Stimulated activated CD8-positive, alpha-beta memory T cell treated with anti-CD3 and anti-CD28 coated beads, Interleukin-4, amount 100 ng/mL, for 1 hour (primary cell): ENCODE measurements at places on chromosomes 6 and 20.
A peak's percentile ranks its signal among the peaks of the same experiment; 100 is the strongest.

DNA sequence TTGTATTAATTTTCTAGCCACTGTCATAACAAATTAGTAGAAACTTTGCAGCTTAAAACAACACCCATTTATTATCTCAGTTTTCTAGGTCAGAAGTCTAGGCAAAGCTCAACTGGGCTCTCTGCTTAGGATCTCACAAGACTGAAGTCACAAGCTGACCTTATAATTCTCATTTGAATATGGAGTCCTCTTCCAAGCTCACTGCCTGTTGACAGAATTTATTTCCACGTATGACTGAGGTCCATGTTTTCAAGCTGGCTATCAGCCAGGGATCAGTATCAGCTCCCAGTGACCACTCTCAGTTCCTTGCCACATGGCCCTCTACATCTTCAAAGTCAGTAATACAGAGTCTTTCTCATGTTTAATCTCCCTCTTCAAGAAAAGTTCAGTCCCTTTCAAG is 11.7 kb upstream of the HLA-DQB2 start:
- DNase-seq = no peak

DNA sequence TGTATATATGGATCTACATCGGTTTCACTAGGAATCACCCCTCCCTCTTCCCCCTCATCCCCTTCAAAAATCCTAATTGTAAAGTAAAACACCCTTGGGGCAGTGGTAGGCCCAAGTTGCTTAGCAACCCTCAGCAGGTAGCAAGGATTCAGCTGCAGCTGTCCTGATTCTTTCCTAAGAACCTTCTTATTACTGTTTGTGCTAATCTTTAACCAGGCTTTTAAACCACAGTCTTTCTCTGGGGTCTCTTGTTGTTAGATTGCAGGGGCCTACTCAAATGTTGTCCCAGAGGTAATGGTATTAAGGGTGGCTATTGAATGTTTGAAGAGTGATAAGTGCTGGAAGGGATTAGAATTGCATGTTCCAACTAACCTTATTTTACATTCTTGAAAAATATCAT is 46.4 kb downstream of the PRL start:
- no peak for DNase-seq

GRCh38 chr6:31203345-31203979 is 33.0 kb upstream of the POU5F1 start:
- DNase-seq = no peak

- DNase-seq = no peak
Observed at GRCh38 chr20:20412750-20413149, 44.8 kb downstream of the INSM1 start.

DNA sequence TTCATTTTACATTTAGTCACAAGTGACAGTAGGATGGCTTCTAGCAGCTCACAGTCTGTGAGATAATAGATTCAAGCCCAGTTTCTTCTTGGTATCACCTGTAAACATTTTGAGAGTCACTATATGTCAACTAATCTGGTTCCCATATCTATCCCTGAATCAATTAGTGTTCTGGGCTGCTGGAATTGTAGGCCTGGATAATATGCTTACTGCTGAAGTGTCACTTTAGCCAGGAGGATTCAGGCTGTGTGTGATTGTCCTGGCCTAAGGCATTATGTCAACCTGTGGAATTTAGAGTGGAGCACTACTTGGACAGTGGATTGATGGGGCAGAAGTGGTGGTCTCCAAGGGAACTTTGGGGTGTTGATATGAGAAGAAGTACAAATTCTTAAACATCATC is 1071.8 kb upstream of the CITED2 start:
- no peak for DNase-seq

DNA sequence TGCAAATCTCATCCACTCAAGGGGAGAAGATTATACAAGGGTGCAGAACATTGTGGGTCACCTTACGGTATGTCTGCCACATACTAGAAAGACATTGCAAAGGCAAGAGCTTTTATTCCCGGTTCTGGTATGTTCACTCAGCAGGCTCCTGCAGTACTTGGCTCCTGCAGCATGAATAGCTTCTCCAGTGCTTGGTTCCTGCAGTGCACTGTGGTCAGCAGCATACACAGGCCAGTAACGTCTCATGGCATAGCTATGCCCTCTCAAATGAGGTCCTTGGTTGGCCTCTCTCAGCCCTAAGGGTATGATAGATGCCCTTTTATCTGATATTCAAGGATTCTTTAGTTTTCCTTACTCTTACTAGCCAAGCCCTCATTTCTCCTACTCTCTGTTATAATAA is 12.6 kb downstream of the TCP11 start:
- no peak for DNase-seq

DNA sequence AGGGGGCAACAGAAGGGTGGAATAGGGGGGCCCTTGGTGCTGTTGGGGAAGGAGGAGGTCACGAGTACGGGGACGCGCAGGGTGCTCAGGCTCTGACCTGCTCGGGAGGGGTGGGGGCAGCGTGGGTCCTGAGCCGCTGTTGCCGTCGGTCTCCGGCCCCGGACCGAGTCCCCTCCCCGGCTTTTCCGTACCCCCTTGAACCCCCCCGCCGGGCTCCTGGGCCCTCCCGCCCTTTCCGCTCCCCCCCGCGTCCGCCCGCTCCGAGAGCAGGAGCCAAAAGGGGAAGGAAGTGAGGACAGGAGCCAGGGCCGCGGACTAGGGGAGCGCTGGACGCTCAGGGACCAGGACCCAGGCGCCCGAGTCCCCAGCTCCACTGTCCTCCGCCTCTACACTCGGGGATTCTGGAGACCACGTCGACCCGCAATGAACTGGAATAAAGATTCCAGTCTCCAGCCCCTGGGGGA is at the start of gene RGL2:
RGL2 (minus strand) TSS at position 170 of the 464 bp plus-strand sequence. CDS start 332 bp downstream, outside the sequence.
- DNase-seq = no peak

GRCh38 chr6:13495112-13495776 is 7.8 kb upstream of the GFOD1 start:
- no peak for DNase-seq

DNA sequence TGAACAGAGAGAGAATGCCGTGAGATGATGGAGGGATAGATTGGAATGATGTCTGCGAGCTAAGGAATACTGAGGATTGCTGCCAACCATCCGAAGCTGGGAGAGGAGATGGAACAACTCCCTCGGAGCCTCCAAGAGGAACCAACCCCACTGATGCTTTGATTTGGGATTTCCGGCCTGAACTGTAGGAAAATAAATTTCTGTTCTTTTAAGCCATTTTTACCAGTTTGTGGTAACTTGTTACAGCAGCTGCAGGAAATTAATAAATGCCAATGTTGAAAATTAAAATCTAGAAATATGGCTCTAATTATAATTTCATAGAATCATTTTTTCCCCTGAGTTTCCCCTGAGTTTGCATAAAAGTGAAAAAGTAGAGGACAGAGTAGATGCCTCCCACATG is 14.1 kb downstream of the LRRN4 start:
- no peak for DNase-seq

DNA sequence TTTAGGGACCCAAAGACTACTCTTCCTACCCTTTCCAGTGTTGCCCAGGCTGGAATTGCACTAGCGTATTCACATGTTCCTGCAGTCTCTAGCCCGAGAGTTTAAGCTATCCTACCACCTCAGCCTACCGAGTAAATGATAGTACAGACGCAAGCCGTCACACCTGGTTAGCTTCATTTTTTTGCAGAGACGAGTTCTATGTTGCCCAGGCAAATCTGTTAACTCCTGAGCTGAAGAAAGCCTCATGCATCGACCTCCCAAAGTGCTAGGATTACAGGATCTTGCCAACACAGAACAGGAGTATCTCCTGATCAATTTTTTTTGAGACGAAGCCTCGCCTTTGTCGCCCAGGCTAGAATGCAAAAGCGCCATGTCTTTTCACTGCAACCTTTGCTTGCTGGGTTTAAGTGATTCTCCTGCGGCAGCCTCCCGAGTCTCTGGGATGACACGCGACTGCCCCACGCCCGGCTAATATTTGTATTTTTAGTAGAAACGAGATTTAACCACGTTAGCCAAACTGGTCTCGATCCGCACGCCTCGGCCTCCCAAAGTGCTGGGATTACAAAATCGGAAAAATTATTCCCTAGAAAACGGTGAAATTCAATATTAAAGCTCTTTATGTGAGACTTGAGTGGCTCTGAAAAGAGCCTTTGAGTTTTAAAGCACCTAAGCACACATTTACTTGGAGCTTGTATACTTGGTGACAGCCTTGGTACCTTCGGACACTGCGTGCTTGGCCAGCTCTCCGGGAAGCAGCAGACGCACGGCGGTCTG is 128.5 kb downstream of the HFE start:
- DNase-seq = no peak

DNA sequence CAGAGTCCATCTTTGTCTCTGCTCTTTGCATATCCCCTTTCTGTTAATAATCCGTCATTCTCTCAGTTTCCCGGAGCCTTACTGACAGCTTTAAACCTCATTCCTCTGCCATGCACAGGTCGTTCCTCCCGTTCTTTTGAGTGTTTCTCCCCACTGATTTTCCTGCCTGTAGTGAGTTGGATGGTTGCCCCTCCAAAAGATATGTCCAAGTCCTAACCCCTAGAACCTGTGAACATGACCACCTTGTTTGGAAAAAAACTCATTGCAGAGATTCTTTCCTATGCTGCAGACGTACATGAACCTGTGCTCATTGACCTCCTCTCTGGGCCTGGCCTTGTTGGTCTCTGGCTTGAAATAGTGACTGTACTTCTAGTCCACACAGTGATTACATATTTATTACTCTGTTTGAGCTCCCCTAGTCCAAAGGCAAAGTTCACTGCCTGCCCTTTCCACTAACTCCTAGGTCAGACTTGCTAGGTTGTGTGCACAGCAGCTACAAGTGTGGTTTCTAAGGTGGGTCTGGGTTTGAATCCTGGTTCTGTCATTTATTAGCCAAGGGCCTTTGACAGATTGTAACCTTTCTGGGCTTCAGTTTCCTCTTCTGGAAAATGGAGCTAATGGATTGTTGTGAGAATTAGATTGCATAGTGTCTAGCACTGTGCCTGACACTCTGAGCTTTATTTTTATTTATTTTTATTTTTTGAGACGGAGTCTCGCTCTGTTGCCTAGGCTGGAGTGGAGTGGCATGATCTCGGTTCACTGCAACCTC is 29.3 kb downstream of the PPARD start:
- DNase-seq = no peak

DNA sequence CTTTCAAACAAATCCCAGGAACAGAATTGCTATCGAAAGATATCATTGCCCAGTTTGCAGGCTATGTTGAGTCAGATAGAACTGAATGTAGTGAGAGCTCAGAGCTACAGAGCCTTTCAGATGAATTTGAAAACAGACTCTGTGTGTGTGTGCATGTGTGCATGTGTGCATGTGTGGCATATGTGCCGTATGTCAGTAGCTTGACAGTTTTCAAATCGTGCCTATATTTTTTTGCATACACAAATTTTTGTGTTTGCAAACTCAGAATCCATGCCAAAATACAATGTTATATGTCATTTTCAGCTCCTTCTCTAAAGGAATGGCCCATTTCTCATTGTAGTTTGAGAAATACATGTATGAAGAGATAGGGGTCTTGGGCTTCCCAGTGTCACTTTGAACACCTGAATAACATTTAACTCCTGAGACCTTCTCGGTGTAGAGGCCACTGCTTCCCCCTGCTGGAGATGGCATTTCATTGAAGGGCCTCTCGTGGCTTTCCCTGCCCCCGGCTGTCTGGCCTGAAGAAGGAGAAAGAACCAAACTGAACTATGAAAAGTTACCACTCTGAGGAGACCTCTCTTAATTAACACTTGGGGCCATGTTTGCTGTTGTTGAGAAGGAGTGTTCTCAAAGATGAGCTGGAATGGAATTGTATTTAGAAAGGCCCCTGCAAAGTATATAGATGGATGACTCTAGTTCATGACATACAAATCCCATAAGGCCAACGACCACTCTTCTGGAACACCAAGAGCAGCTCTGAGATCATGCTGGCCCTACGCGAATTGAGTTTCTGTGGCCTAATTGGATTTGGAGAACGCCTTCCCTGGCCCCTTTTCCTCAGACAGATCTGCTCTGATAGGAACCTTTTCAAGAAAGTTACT is 58.7 kb downstream of the VAPB start:
- DNase-seq = peak; percentile 10

DNA sequence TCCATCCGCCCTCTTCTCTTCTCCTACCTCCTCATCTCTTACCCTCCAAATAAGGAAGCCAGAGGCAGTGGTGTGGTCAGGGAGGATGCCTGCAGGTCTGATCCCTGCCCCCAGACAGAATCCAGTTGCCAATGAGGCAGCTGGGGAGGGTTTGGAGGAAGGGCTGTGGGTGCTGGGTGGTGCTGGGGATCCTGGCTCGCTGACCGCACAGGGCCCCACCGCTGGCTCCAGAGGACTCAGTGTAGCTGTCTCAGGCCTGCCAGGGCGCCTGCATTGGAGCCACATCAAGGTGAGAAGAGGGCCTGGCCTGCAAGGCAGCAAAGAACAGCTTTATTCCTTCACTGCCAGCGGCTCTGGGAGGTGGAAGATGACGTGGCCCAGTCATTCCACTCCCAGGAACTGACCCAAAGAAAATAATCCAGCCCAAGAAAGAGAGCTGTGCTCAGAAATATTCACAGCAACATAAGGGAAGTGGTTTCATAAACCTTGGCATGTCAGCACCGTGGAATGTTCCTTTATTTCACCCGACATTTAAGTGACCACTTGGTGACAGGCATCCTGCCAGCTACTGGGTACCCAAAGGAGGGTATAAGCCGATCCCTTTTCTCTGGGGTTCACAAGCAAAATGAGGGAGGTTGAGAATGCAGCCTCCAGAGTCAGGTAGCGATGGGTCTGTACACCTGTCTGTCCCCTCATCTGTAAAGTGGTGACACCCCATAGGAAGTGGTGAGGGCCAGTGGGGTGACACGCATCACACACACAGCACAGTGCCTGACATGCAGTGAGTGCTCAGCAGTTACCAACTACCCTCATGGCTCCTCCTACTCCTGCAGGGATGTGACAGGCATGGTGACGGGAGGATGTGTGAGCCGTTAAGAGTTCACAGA is 125.1 kb downstream of the SNX5 start:
- no peak for DNase-seq

DNA sequence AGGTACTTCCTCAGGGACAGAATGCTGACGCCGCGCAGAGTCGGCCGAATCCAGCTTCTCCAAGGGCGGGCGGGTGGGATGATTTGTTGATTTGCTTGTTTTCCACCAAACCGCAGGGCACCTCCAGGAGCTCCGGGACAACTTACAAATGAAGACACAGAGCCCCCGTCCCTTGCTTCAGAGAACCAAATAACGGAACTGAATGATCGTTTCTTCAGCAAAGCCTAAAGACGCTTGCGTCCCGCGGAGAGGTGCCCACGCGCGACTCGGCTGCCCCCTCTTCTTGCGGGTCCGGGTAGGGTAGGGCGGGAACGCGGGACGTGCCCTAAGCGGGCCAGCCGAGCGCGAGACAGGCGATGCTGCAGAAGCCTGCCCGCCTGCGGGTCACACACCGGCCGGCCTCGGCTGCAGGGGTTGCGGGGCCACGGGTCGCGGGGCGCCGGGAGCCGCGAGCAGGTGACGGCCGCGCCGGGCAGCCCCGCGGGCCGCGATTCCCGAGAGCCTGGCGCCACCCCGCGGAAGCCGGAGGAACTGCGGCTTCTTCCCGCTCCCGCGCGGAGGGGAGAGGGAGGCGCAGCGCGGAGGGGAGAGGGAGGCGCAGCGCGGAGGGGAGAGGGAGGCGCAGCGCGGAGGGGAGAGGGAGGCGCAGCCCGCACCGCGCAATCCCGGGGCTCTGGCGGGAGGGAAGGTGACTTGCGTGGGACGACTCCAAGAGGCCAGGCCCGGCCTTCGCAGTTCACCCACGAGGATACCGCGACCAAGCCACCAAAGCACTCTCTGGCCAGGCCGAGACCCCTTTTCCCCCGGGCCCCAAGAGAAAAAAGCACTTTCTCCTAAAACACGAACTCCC is 7.7 kb upstream of the FOXF2 start:
- no peak for DNase-seq
